T-helper 17 cell (primary cell): ENCODE measurements at places on chromosomes 11 and 22.

DNA sequence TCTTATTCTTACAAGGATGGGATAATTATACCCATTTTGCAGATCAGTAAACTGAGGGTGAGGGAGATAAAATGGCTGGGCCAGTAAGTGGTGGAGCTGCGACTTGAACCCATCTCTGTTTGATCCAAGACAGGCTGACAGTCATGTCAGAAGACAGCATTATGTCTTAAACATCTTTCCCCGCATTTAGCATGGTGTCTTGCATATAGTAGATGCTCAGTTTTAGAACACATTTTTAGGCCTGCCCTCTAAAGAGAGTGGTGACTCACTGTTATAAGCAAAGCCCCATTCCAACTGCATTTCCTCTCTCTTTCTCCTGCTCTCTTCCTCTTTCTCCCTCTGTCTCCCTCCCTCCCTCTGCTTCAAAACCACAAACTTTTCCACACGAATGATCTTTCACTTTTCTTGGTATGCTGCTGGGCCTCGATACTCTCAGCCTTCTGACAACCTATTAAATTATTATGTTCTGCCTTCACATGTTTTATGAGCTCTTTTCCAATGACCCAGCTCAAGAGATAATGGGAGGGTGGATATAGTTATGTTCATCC, 25.2 kb downstream of the CWC15 start:
- DNase-seq, result no peak

DNA sequence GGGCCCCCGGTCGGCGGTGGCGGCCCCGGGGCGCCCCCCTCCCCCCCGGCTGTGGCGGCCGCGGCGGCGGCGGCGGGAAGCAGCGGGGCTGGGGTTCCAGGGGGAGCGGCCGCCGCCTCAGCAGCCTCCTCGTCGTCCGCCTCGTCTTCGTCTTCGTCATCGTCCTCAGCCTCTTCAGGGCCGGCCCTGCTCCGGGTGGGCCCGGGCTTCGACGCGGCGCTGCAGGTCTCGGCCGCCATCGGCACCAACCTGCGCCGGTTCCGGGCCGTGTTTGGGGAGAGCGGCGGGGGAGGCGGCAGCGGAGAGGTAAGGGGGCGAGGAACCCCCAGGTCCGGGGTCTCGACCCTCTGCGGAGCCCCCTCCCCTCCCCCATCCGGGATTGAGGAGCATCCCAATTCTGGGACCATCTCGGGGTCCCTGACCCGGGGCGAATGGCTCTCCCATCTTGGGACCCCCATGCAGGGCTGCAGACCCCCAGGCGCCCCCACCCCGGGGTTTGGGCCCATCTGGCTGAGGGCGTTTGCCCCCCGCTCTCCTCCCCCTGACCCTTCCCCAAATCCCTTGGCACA, 431 bp downstream of the KMT2A start:
- peak; percentile 71 for DNase-seq

- DNase-seq, result no peak
Measured at GRCh38 chr11:70072461-70072860, 5.7 kb upstream of the ANO1 start.

GRCh38 chr22:38911434-38911833, 39.4 kb upstream of the CBX6 start:
- no peak for DNase-seq

GRCh38 chr11:121448431-121448941, 3.6 kb upstream of the SORL1 start:
- DNase-seq, result no peak

DNA sequence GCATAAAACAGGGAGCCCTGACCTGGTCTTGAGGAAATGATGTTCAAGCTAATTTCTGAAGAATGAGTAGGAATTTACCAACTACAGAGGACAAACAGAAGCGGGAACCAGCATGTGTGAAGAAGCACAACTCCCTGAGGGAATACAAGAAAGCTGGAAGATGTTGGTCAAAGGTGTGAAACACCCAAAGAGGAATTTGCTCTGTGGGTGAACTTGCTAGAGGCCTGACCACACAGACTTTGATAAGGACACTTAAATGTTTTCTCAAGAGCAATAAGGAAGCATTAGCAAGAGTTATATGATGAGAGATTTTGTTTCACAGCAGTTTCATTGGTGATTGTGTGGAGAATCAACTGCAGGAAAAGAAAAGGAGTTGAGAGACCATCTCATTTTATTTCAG, 17.6 kb downstream of the SLC5A12 start:
- DNase-seq, result no peak

DNA sequence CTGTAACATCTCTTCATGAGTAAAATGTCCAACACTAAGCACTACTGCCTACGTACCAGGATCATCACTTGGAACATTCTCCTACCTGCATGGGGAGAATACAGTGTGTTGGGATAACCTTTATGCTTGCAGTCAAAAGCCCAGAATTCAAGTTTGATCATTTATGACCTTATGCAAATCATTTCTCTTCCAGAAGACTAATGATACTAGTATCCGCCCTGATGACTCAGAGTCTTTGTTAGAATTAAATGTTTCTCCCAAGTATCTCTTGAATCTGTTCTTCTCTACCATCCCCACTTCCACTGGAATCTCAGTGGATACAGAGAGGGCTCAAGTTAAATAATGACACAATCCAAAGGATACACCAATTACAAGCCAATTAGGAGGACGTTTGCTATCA, 12.4 kb downstream of the MAJIN start:
- DNase-seq, result no peak

- peak; percentile 51 for DNase-seq
Measured at GRCh38 chr22:39490135-39490798, 11.8 kb upstream of the MIEF1 start.

DNA sequence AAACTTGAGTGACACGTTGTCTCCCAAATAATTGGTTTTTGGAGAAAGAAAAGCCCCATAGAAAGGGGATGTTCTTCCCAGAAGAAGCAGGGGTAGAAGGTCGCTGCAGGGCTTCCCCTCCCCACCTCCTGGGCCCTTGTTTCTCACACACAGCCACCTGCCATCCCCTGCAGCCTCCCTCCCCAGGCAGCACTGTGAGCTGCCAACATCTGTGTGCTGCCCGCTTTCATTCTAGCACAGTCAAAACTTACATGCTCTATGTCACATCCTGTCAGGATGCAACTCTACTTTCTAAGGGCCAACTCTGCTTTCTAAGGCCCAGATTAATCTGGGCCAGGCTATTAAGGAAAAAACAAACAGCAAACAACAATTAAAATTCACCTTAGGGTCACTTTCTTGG, 309.4 kb upstream of the ZC3H12C start:
- no peak for DNase-seq

- DNase-seq, result no peak
Measured at GRCh38 chr11:126337126-126337473, 18.4 kb upstream of the ST3GAL4 start.

DNA sequence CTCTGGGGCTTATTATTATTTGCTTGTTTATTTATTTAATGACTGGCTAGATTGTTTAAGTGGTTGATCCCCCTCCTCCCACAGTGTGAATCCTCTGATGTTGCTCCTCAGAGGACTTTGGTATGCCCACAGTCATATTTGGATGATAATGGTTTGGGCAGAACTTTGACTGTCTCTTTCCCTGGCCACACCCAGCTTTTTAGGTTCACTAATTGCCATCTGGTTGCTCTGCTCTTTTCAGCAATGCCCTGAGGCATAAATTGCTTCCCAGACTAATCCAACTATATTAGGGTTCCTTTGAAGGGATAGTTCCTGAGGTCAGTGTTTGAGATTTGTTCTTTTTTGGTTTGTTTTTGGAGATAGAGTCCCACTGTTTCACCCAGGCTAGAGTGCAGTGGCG, 99.3 kb upstream of the RRM1 start:
- no peak for DNase-seq

GRCh38 chr11:79412761-79413160, 28.1 kb downstream of the TENM4 start:
- no peak for DNase-seq

DNA sequence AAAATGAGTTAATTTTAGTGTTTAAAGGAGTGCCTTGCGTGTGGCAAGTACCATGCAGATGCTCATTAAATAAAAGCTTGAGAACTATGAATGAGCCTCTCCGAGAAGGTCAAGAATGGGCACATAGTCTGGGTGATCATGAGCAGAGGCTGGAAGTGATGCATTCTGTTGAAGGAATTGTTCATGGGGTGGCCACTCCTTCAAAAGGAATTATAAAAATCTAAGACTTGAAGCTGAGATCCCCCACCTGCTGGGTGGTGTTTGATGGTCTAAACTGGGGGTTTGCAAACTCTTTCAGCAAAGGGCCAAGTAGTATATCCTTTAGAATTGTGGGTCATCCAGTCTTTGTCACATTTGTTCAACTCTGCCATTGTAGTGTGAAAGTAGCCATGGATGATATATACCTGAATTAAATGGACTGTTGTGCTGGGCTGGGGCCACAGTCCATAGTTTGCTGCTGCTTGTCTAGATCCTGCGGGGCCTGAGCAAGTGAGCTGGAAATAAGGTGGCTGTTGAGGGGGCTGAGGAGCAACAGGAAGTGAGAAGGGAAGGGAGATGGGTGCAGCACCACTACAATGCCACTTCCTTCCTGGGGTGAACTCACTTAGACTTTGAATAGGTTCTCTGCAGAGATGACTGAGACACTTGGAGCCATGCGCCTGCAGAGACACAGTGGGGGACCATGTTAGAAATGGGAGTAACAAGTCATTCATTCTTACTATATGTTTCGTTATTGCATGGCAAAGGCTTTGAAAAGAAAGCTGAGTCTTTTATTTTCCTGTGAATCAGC, 179.0 kb downstream of the SNX19 start:
- DNase-seq, result no peak

- DNase-seq, result no peak
Measured at GRCh38 chr11:20015529-20016427, 144.5 kb downstream of the DBX1 start.

GRCh38 chr11:122068141-122068540, 47.9 kb downstream of the BLID start:
- DNase-seq, result no peak

- DNase-seq, result no peak
Measured at GRCh38 chr11:72243173-72244059, 560 bp downstream of the PHOX2A start.

- DNase-seq, result no peak
Measured at GRCh38 chr11:63510360-63511047, 4.6 kb downstream of the LGALS12 start.

DNA sequence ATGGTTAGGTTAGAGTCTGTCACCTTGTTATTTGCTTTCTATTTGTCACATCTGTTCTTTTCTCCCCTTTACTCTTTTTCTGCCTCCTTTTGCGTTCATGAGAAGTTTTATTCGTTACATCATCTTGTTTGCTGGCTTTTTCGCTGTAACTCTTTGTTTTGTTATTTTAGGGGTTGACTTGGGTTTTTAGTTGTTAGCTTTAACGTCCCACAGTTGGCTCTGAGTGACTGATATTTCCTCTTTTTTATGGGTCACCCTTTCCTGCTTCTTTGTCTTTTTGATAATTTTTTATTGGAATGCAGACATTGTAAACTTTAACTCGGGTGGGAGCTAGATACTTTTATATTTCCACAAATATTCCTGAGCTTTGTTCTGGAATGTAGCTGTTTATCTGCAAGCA, 13.3 kb upstream of the TNNT3 start:
- no peak for DNase-seq

DNA sequence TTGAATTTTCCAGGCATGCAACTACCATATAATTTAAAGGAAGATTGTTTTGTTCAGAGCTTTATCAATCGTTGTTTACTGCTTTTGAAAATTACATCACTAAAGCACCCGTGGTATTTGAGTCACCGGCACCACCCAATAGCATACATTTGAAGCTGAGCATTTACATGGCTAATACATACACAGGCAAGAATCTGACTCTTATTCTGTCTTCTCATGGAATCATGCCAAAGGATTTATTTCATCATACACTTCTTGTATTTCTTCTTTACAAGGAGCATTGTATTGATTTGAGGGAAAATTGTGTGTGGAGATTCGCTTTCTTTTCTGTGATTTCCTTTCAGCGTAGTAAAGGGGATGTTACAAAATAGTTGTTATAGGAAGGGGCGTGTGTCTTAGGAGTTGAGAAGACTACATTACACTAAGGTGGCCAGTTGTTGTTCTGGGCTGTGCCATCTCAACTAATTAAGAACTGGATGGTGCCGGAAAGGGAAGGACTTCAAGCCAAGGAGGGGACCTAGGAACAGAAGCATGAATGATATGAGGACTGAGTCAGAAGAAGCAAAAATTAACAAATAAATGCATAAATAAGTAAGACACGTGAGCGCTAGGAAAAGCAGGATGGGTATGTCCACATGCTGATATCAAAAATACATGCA, 12.9 kb upstream of the CD3E start:
- no peak for DNase-seq

GRCh38 chr11:92651159-92651558, 318.3 kb upstream of the MTNR1B start:
- DNase-seq, result no peak

DNA sequence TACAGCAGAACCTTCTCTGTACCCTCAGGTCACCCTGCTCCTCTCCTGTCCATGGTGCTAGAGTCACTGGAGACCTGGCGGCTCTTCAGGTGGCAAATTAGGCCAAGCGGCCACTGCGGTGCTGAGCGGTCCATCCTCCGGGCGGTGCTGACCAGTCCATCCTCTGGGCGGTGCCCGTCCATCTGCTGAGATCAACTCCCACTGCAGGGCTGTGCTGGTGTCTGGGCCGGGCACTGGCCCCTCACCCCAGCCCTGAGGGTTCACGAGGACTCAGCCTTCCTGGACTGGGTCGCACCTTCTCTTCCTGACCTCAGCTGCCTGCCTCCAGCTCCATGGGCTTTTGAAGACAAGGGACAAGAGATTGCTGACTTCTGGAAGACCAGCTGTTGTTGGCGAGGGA, 782.9 kb downstream of the BRD1 start:
- no peak for DNase-seq

DNA sequence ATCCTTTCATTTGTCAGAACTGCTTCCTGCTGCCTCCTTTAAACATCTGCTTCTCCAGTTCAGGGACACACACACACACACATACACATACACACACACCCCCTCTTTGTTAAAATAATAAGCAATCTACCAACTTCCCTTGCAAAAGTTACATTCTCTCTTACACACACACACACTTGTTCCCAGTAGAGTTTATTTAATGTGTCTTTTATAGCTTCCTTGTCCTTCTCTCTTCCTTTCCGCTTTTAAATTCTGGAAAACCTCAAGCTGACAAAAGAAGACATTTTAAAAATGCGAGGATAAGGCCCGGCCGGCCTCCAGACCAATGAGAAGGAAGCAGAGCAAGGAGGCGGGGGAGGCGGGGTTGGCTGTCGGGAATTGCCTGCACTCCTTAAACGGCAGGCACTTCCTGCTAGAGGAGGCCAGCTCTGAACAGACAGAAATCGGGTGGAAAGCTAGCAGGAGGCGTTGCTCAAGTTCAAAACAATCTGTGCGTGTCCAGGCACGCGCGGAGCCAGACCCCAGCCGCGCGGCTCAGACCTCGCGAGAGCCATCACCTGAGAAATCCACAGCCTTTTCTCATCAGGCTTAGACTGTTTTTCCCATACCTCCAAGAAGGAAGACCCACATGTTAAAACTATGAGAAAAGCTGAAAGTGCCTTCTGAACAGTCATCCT, 99.9 kb downstream of the MAML2 start:
- peak; percentile 57 for DNase-seq
